ENCODE measurements at places on chromosomes 1 and 21. TPM values are rescaled to one million over a fixed set of nuclear protein-coding genes. Genes with fewer than 3 reads are reported as not detected.

DNA sequence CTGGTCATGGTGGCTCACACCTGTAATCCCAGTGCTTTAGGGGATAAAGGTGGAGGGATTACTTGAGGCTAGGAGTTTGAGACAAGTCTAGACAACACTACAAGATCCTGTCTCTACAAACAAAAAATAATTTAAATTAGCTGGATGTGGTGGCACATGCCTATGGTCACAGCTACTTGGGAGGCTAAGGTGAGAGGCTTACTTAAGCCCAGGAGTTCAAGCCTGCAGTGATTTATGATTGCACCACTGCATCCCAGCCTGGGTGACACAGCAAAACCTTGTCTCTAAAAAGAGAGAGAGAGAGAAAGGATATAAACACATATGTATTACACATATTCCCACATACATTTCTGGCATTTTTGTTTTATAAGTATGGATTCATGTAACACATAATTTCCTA is 325.2 kb downstream of the DUSP10 start:
- DNase-seq, result no peak

DNA sequence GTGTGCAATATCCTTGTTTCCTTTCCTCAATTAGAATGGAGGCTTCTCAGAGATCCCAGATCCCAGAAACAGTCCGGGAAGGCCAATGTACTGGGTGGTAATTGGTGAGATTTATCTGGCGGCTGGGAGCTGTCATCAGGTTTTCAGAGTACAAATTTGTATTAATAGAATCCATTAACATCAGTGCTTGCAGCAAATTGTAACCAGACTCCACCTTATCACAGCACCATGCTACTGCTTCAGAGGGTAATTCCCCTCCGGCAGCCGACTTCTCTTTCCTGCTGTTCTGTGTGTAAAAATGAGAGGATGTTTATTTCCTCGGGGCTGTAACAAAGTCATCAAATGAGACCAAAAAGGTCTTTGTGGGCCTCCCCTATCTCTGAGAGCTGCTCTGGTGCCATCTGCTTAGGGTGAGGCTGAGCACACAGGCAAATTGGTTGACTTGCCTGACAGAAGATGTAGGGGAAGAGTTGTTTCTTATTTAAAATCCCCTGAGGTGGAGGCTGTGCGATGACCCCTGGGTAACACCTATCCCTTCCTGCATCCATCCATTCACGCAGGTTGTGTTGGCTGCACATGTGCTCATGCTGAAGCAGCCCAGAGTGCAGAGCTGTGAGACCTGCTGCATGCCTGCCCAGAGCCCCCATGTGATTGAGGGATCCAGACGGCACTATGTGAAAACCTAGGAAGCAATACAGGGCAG is 19.2 kb downstream of the NFASC start:
- no peak for DNase-seq

- no peak for DNase-seq
Observed at GRCh38 chr1:19110257-19110927, 99.7 kb downstream of the UBR4 start.

GRCh38 chr1:29224356-29224837 is 6.3 kb downstream of the MECR start:
- no peak for DNase-seq

DNA sequence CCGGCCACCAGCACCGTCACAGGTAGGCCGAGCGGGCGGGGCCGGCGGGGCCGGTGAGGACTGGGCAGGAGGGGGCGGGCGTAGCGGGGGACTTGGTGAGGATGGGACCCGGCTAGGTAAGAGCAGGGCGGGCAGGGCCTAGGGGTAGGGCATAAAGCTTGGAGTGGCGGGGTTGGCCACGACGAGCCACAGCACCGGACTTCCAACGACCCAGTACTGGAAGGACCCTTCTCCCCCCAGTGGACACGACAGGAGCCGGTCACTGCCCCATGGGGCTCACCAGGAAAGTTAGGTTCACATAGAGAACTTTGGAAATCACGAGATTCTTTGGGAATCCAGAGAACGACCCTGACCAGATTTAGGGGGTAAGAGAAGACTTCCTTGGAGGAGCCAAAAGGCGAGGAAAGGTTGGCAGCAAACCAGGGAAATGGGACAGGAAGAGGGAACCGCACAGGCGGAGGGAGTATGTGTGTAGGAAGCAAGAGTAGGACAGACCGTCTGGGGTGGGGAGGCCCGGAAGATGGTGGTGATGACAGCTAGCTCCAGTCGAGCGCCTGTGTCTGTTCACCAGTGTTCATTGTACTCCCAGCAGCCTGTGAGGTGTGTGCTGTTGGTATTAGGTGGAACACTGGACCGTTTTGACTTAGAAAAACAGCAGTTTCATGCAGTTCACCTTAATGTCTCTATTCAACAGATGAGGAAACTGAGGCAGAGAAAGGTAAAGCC is 20.4 kb downstream of the ZNF362 start:
- no peak for DNase-seq

Gene PTAFR
- total RNA-seq, result 51.7 TPM

Measured in transverse colon (tissue), 4 donors.